ENCODE measurements at places on chromosomes 2 and 18.

GRCh38 chr2:210839450-210839849, 283.1 kb downstream of the CPS1 start:
- no peak for DNase-seq

- DNase-seq: peak; percentile 41
Measured at GRCh38 chr2:70901227-70902066, 34.3 kb upstream of the ATP6V1B1 start.

GRCh38 chr2:238339814-238340213, 19.5 kb downstream of the TRAF3IP1 start:
- no peak for DNase-seq

DNA sequence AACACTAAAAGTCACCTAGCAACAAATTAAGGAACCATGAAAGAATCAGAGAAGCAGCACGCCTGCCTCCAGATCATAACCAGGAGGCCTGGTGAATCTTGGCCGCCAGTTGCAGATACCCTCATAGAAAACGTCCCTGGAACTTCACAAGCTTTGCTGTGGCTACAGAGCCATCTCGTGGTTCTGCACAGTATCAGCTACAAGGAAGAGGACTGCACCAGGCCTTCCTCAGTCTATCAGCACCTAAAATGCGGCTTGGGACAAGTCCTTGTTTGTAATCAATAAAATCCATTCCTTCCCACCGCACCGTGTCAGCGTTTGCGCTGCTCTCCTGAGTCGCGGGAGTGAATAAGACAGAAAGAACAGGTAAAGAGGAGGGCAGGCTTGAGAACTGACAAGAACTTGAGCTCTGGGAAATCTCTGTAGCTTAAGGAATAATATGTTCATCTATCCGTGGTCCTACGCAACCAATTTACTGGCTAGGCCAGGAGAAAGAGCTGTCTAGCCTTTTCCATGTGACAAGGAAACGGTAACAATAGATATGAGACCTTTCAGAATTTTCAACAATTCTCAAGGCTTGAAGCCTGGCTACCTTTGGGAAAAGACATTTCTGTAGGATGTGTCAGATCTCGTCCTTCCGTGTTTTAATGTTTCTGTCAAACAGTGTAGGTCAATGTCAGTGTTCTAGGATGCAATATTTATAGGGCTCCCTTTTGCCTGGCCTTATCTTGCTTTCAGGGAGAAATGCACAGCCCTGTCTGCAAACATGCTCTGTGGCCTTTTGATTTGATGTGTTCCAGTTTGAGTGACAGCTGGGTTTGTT, 128.5 kb upstream of the RAB12 start:
- DNase-seq: peak; percentile 13

GRCh38 chr2:225932811-225933413, 533.4 kb downstream of the NYAP2 start:
- no peak for DNase-seq

- peak; percentile 6 for DNase-seq
Measured at GRCh38 chr2:185012643-185013042, 414.3 kb downstream of the ZNF804A start.

DNA sequence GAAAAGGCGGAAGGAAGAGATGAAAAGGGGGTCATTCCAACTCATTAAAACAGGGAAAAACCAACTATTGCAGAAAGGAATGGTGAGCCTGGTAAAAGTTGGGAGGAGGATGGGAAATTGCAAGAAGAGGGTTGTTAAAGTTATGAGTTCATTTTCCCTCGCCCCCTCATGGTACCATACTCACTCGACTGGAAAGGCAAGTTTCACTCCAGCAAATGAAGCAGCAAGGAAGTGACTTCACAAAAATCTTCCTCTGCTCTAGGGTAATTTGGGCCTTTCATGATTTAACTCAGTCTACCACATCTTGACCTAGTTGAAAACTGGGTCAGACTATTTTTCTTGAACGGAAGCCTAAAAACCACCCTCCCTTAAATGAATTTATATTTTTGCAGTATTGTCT, 22.8 kb upstream of the DAW1 start:
- DNase-seq: no peak

DNA sequence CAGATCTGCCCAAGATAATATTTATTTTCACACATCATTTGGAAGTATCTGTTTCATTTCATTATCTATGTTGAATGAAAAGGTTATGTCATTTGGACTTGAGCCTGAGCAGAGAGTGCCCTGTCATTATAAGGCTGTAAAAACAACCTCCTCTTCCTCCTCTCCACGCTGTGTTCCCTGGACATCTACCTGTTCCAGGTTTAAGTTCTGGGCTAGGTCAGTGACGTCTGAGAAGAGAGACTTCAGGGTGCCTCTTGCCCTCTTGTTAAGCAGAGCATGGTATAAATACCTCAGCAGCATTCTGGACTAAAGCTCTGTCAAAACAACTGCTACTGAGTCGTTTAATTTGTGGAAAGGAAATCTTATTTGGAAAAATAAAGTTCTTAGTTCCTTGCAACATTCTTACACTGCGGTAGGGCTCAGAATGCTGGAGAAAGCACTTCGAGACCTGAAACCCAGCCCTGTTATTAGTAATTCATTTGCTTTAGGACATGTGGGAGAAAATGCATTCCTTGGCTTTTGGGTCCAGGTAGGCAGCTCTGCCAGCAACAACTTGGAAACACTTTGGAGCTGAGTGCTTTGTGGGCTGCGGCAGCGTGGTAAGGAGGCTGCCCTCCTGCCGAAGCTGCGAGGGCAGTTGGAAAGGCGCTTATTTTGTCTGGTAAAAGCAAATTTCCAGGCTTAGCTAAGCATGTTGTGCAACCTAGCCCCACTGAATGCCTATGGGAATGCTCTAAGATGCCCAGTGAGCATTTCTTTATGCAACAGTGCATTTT, 91.8 kb upstream of the NEDD4L start:
- DNase-seq: no peak

DNA sequence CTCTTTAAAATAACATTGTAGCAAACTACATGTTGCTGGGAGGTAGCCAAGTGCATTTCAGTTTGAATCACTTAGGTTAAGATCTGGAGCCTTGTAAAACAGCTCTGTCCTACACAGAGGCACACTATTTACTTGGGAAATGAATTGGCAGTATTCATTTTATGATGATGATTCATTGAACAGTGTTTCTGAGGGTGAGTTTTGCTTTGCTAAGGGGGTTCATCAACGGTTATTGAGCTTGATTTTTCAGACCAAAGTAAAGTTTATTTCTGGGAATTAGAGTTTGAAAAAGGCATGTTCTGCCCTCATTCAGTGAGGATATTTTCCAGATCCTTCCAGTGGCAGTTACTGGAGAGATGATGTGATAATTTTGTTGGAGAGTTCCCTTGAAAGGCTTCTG, 55.6 kb downstream of the CCDC85A start:
- no peak for DNase-seq

GRCh38 chr2:112708968-112709367, 11.9 kb upstream of the NT5DC4 start:
- no peak for DNase-seq

DNA sequence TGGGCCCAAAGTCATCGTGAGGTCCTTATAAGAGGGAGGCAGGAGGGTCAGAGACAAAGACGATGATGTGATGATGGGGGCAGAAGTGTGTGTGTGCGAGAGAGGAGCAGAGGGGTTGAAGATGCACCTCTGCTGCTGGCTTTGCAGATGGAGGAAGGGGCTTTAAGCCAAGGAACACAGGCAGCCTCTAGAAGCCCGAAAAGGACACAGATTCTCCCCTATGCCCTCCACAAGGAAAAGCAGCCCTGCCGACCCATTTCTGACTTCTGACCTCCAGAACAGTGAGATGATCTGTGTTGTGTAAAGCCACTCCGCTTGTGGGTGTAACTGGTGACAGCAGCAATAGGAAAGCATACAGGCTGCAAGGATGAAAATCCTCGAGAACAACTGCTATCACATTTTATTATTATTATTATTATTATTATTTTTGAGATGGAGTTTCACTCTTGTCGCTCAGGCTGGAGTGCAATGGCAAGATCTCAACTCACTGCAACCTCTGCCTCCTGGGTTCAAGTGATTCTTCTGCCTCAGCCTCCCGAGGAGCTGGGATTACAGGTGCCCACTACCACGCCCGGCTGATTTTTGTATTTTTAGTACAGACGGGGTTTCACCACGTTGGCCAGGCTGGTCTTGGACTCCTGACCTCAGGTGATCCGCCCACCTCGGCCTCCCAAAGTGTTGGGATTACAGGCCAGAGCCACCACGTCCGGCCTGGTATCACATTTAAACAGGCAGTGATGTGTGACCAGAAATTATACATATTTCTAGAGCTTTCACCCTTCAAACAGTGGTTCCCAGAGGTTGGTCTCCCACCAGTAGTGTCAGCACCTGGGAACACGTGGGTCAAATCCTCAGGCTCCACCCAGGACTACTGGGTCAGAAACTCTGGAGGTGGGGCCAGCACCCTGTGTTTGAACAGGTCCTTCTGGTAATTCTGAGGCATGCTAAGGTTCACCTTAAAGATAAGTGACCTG, 170.5 kb downstream of the TGIF1 start:
- DNase-seq: no peak

- no peak for DNase-seq
Measured at GRCh38 chr2:116467243-116467642, 1347.2 kb upstream of the DDX18 start.

GRCh38 chr2:76415821-76416220, 705.1 kb upstream of the GCFC2 start:
- DNase-seq: peak; percentile 6

DNA sequence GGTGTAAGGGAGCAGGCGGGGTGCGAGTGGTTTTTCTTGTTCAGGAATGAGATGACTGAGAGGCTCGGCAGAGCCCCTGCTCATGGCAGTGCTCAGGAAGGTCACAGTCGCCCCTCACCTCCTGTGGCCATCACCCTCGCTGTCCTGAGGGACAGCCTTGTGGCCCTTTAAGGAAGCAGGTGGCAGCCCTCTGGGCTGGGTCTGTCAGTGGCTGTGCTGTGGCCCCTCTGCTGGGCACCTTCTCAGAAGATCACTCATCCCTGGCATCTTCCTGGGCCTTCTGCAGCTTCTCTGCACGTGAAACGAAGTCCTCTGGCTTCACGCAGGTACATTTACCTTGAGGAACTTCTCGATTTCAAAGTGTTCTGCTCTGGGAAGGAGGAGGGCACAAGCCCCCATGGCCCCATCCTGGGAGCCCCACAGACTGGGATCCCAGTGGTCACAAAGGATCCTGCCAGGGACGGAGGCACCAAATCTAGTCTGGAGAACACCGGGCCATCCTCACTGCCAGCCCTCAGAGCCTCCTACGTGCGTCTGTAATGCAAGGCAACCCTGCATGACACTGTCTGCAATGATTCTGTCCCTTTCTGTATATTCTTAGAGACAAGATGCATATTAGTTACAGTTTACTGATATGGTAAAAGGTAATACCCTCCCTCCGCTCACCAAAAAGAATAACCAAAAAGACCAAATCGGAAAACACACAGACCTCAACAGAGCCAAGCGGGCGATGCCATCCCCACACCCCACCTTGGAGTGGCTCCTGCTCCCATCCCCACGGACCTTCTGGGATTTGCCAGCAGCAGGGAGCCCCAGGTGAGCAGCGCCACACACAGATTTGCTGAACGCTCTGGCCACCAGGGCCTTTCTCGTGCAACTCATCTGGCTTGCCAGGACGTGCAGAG, 25.9 kb upstream of the FAHD2A start:
- DNase-seq: no peak

DNA sequence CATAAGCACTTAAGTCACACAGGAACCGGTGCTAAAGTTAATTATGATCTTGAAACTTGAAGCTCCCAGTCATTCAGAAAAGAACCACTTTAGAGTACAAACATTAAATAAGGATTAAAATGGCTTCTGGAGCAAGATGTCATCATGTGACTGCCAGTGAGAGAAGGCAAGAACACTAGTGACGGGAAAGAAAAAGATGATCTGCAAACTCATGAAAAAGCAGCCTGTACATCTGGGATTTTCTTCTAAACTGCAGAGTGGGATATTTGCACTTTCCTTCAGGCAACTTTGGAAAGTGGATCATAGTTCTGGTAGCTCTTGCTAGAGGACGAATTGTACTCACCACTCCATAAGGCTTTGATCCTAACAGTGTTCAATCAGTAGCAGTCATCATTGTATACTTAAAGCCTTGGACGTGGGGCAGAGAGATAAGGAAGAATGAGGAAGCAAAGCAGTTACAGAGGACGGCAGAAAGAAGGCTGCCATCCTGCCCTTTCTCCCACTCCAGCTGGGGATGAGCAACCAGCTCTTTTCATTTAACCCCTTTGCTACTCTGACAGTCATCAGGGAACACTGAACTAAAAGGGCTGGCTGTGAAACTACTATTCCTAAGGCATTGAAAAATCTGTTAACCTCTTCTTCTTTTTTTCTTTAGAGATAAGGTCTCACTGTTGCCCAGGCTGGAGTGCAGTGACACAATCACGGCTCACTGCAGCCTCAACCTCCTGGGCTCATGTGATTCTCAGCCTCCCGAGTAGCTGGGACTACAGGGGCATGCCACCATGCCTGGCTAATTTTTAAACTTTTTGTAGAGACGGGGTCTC, 18.1 kb downstream of the ABHD3 start:
- DNase-seq: peak; percentile 43

- DNase-seq: no peak
Measured at GRCh38 chr2:201414099-201415023, 36.9 kb downstream of the TRAK2 start.

- no peak for DNase-seq
Measured at GRCh38 chr2:169104848-169105247, 35.5 kb downstream of the DHRS9 start.

DNA sequence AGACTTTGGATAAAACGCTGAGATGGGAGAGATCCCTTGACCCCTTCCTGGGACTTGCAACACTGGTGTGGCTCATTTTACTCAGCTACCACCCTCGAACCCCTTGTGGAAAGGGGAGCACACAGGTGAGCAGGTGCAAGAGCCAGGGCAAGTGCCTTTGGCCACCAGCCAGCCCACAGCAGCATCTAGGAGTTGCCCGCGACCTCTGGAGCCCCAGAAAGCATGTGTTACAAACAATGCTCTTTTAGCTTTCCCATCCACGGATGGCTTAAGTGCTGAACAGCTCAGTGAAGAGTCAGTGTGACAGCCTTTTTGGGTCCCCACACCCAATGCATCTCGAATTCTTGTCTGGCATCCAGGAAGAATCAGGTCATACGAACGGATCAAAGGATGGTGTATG, 197.8 kb downstream of the MEMO1 start:
- no peak for DNase-seq

- no peak for DNase-seq
Measured at GRCh38 chr2:55428258-55428657, 8.6 kb upstream of the CCDC88A start.

GRCh38 chr2:145688156-145688555, 1168.2 kb upstream of the ZEB2 start:
- no peak for DNase-seq

- no peak for DNase-seq
Measured at GRCh38 chr2:238649936-238650518, 197.9 kb upstream of the TWIST2 start.

GRCh38 chr2:44107974-44108373, 60.7 kb upstream of the PPM1B start:
- peak; percentile 23 for DNase-seq

- DNase-seq: no peak
Measured at GRCh38 chr2:36277881-36278523, 77.6 kb upstream of the CRIM1 start.

- DNase-seq: no peak
Measured at GRCh38 chr18:60861575-60861974, 471.7 kb upstream of the CDH20 start.

GRCh38 chr2:213640738-213641425, 356.6 kb downstream of the SPAG16 start:
- no peak for DNase-seq

GRCh38 chr18:69400976-69401225, 213 bp downstream of the DOK6 start:
- DNase-seq: no peak

GRCh38 chr2:231683292-231684235, 24.8 kb upstream of the PTMA start:
- DNase-seq: no peak
